ENCODE measurements at places on chromosomes 6 and 20.

GRCh38 chr6:137766596-137767370 is 100.3 kb upstream of the TNFAIP3 start:
- no peak for DNase-seq

- no peak for DNase-seq
Observed at GRCh38 chr20:14950633-14951032, 613.2 kb upstream of the FLRT3 start.

DNA sequence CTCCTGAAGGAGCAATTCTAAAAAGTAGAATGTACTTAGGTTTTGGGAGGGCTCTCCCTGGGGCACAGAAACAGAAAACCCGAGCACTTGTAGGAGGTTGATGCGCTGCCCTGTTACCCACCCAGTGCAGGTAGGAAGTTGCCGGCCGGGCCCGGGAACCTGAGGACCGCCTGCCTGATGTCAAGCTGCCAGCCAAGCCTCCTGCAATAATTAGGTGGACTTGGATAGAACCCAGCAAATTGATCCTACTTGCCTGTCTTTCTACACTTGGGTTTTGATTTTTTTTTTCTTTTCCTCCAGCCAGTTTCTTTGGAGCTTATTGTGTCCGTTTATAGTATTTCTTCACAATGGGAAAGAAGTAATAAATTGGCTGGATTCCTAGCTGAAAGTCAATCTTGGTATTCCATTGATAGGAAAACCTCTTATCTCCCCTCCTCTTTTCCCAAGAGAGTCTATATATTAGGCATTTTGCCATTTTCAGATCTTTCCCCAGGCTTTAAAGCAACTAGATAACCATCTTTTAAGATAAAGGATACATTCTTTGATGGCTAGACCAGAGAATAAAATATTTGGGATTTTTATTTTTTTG is 78.3 kb upstream of the FYN start:
- DNase-seq, result peak; percentile 66

DNA sequence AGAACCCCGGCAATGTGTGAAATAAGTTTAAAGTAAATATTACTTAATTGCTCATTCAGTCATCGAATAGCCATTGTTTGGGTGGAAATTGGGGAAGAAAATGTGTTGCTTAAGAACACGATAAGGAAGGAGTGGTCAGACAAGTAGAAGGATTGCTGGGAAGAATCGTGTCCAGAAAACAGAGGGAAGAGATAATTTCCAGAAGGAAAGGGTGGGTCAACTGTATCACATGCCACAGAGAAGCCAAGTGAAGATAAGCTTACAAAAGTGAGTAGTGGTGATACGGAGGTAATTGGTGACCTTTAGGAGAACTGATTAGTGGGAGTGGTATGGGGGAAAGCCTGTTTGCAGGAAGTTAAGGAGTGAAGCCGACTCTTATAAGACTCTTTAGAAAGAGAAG is 306.2 kb downstream of the SOX4 start:
- no peak for DNase-seq

- no peak for DNase-seq
Observed at GRCh38 chr6:12369781-12370262, 79.7 kb downstream of the EDN1 start.

DNA sequence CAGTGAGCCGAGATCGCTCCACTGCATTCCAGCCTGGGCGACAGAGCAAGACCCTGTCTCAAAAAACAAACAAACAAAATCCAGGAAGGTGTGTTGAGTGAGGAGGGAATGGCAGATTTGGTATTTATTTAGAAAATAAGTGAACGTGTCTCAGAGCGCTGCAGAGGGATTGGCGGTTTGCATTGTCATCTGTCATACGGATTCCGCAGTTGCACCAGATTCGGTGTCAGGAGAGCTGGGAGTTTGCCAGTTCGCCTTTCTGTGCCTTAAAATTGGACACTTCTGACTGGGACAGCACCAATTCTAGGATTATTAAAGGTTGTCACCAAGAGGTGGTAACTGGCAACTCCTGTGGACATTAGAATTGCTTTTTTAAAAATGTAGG is 912 bp downstream of the SNRNP48 start:
- DNase-seq, result no peak

- DNase-seq, result peak; percentile 25
Observed at GRCh38 chr20:62010551-62011402, 54.9 kb downstream of the TAF4 start.

- no peak for DNase-seq
Observed at GRCh38 chr6:129186988-129187387, 304.1 kb downstream of the LAMA2 start.

GRCh38 chr6:20444786-20445271 is 43.1 kb downstream of the E2F3 start:
- DNase-seq, result no peak

DNA sequence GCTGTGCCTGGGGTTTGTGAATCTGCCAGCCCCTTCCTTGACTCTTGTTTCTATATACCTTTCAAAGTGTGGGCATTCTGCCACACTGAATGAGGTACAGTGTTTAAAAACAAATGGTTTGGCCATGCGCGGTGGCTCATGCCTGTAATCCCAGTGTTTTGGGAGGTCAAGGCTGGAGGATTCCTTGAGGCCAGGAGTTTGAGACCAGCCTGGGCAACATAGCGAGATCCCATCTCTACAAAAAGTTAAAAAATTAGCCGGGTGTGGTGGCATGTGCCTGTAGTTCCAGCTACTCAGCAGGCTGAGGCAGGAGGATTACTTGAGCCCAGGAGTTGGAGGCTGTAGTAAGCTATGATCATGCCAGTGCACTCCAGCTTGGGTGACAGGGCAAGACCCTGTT is 5.8 kb downstream of the FAM83D start:
- DNase-seq, result no peak

GRCh38 chr20:51008718-51009117 is 14.2 kb downstream of the KCNG1 start:
- DNase-seq, result no peak

GRCh38 chr6:155171747-155172449 is 91.9 kb upstream of the CLDN20 start:
- no peak for DNase-seq

DNA sequence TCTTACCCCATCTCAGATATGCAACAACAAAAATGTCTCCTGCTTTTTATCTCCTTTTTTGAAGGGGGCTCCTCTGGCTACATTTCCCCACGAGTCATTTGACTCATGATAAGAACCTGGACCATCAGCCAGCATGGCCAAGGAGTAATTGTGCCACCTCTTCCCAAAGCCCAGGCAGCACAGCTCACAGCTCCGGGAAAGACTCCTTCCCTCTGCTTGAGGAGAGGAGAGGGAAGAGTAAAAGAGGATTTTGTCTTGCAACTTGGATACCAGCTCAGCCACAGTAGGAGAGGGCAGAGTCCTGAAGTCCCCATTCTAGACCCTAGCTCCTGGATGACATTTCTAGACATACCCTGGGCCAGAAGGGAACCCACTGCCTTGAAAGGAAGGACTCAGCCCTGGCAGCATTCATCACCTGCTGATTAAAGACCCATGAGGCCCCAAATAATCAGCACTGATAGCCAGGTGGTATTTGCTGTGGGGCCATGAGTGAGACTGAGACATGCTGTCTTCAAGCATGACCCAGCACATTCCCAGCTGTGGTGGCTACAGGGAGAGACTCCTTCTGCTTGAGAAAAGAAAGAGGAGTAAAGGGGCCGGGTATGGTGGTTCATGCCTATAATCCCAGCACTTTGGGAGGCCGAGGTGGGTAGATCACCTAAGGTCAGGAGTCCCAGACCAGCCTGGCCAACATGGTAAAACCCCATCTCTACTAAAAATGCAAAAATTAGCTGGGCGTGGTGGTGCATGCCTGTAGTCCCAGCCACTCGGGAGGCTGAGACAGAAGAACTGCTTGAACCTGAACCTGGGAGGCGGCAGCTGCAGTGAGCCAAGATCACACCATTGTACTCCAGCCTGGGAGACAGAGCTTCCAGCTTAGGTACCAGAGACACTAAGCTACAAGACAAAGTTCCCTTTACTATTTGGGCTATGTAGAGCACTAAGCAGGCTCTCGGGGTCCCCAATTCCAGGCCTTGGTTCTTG is 28.1 kb downstream of the NCOA6 start:
- no peak for DNase-seq

DNA sequence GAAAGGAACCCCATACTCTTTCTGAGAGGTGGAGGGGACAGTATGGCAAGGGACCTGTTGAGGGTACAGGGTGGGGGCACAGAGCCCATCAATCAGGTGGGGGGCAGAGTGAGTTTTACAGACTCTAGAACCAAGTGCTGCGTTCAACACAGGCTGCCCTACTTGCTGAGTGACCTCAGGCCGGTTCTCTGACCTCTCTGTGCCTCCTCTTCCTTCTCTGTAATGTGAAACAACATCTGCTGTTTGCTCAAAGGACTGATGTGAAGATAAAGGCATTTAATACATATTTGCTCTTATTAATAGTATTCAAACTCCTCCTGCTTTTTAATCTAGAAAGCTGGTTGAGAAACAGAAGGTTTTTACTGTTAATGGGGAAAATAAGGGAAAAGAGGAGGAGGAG is 25.9 kb upstream of the APMAP start:
- no peak for DNase-seq

DNA sequence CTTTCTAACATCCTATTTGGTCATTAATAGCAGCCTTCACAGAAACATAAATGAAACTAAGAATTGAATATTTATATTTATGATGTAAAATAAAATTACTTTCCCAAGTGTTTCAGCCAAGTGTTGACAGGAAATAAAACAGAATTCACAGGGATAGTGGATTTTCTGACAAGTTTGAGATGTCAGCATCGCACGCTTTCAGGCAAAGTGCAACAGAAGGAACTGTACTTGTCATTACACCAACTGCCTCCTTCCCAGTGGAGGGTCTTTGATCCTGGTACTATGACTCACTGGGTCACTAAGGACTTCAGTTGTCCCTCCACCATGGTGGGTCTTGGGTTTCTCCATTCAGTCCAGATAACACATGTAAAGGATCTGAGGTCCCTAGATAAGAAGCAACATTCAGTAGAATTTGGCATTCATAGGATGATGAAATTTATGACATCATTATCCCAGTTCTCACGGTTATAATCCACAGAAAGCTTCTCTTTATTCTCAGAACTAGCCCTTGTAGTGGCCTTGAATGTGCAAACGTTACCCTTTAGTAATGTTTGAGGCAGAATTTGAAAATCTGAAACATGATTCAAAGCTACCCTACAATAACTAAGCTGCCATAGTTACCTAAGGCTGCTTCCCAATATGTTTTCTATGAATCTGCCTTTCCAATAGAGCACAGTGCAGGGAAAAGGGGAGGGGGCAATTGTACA is 3.8 kb upstream of the TNFAIP3 start:
- DNase-seq, result no peak

GRCh38 chr6:136921381-136921935 is 643 bp upstream of the SLC35D3 start:
- DNase-seq, result peak; percentile 51

DNA sequence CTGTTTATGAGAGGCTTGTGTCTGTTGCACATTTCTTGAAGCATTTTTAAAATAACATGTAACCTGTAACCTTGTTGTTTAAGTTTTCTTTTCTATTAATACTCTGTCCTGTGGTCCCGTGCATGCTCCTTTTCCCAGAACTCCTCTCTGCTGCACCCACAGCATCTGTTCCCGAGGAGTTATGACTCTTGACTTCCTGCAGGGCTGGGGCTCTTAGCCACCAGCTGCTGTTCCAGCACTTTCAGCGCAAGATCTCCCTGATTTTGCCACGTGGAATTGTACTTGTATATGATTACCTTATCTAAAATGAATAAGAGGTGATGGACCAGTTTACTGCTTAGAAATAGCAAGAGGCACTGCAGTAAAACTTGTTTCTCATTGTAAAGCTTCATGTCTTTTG is 150.6 kb downstream of the QKI start:
- peak; percentile 35 for DNase-seq

DNA sequence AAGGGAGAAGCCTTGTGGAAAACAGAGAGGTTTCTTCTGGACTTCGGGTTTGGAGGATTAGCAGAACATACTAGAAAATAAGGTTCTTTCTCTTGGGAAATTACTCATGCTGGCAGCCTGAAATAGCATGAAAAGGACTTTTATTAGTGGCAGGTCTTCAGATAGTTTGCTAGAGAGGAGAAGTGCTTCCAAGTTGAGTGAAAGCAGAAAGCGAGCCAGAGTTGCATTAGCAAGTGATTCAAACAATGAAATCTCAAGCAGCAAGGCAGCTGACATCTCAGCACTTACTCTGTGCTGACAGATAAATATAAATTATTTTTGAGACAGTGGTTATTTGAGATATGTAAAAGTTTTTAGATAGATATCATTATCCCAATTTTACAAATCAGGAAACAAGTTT is 91.9 kb downstream of the PLCB4 start:
- DNase-seq, result no peak

DNA sequence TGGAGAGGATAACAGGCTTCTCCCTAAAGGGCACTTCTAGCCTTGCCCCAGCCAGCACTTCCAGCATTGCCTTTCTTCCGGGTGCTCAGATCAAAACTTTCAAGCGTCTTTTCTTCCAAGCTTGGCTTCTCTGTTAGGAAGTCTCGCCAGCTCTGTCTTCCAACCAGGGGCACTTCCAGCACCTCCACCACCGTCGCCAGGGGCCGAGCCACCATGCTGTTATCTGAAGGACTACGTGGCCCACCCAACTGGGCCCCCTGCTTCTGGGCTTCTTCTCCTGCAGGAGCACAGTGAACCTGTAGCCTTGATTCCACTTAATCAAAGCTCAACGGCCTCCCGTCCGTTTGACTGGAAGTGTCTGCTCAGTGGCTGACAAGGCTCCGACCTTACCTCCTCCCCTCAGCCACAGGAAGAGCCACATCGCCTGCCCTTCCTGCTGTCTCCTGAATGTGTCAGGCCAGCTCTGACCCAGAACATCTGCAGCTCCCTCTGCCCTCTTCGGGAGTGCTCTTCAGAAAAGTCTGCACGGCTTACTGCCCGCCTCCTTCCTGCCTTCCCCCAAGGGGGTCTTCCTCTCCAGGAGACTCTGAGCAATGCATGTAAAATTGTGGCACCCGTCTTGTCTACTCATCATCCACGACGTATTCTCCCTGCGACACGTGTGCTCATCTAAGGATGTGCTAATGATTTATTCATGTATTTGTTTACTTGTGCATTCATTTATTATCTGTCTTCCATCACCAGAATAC is 527.0 kb downstream of the CDH26 start:
- DNase-seq, result no peak

DNA sequence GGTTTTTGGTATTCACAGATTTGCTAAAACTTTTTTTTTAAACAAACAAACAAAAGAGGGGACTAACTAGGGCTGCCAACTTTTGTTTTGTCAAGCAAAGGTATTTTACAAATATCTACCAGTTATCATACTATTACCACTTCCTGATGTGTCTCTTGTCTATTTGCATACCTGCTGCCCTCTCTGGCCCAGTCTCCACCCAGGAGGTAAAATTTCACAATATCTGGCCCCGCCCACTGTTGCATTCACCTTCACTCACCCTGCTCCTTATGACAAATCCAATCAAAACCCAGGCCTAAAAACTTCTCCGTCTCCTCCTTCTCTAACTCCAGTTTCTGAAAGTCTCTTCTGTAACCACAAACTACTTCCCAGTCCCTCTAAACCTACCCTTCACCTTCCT is 82.2 kb downstream of the TRERF1 start:
- DNase-seq, result no peak

GRCh38 chr20:48687117-48687800 is 140.5 kb downstream of the PREX1 start:
- DNase-seq, result no peak

DNA sequence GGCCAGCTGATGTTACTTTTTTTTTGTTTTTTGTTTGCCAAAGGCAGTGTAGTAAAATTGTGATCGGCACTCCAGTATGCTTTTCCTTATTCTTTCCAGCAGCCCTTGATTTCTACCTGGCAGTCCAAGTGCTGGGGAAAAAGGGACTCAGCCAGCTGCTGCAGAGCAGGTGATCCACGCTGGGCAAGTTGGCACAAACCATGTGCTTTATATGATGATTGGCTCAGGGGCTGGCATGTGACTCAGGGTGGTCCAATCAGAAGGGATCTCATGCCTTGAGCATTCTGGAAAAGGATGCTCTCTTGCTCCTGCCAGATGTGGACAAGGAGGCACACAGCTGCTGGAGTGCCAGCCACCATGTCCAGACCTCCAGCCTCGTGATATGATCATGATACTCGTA is 54.5 kb downstream of the SULF2 start:
- peak; percentile 12 for DNase-seq
